ENCODE measurements at places on chromosomes 6 and 20. TPM values are rescaled to one million over a fixed set of nuclear protein-coding genes. Genes with fewer than 3 reads are reported as not detected.

SNAP25 gene
- total RNA-seq, result 0.73 TPM

TSBP1 gene
- total RNA-seq, result not detected

ZC3H12D gene
- total RNA-seq, result 0.20 TPM

CASS4 gene
- total RNA-seq, result 0.27 TPM

SRMS gene
- total RNA-seq, result not detected

LTB gene
- total RNA-seq, result 0.44 TPM

MUC21 gene
- total RNA-seq, result not detected

BAK1 gene
- 31.6 TPM for total RNA-seq

JPH2 gene
- 0.59 TPM for total RNA-seq

SEL1L2 gene
- total RNA-seq, result not detected

ADAM33 gene
- not detected for total RNA-seq

FAM209B gene
- total RNA-seq, result not detected

TPX2 gene
- total RNA-seq, result 157 TPM

KCNG1 gene
- 6.8 TPM for total RNA-seq

LIME1 gene
- 25.8 TPM for total RNA-seq

PRR18 gene
- not detected for total RNA-seq

CALHM6 gene
- 1.4 TPM for total RNA-seq

FHL5 gene
- not detected for total RNA-seq

B3GALT4 gene
- total RNA-seq, result 21.6 TPM

DNAH8 gene
- total RNA-seq, result 0.05 TPM

XKR7 gene
- total RNA-seq, result not detected
